ENCODE measurements at places on chromosomes 5 and 9.

DNA sequence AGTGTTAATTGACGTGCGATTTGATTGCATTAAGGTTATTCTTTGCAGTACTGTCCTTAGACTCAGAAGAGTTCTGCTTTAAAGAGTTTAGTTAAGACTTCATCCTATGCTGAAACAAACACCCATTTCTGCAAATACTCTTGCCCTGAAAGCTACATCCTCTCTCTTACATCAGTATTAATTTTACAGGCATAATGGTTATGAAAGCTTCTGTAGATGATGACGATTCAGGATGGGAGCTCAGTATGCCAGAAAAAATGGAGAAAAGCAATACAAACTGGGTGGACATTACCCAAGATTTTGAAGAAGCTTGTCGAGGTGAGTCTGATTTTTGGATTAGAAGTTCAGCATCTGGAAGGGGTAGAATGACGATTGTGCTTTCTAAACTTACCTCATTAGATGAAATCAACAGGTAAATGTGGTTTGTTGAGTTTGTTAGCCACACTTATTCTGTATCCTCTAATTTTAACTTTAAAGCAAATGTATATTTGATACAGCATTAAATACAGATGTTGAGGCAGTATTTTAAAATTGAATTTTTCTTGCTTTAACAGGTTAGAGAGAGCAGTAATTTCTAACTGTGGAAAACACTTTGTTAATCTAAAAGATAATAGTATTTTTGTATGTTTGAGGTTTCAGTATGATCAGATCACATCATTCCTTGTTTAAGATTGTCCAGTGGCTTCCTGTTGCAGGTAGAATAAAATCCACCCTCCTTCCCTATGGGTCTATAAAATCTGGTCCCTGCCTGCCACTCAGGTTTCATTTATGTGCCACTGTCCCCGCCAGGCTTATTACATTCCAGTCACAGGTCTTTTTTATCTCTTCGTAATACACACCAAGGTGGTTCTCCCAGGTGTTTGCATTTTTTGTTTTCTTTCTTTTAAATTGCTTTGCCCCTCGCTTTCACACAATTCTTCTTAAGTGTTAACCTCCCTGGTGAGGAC is 1.3 kb downstream of the NAA35 start:
- DNase-seq = no peak

DNA sequence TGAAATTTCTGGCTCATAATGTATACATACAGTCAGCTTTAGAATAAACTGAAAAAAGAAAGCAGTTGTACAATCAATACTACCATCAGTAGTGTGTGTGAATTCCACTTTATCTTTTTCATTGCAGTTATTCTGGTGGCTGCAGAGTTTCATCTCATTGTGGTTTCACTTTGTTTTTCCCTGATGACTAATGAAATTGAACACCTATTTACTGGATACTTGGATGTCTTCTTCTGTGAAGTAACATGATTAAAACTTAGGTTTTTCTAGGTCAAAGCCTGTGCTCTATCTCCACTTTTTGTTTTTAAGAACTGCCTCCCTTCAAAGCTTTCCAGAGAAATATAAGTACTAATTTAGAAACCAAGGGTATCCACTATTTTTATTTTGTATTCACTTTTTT is 174.3 kb downstream of the TRPM3 start:
- DNase-seq = no peak

DNA sequence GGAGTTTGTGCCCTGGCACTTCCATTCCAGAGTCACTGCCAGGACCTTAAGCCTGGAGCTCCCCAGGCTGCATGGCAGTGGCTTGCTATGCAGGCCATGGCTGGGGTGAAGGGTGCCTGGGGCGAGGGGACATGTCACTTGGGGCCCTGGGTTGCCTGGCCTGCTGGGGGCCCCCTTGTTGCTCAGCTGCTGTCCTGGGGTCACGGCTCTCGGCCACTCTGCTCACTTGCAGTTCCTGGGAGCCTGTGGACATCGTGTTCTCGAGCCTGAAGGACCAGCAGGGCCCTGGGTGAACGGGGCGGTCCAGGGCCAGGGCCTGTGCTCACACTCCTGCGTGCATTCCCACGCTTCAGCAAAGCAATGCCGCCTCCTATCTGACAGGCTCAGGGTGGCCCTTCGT is 14.5 kb upstream of the SLC2A6 start:
- no peak for DNase-seq

DNA sequence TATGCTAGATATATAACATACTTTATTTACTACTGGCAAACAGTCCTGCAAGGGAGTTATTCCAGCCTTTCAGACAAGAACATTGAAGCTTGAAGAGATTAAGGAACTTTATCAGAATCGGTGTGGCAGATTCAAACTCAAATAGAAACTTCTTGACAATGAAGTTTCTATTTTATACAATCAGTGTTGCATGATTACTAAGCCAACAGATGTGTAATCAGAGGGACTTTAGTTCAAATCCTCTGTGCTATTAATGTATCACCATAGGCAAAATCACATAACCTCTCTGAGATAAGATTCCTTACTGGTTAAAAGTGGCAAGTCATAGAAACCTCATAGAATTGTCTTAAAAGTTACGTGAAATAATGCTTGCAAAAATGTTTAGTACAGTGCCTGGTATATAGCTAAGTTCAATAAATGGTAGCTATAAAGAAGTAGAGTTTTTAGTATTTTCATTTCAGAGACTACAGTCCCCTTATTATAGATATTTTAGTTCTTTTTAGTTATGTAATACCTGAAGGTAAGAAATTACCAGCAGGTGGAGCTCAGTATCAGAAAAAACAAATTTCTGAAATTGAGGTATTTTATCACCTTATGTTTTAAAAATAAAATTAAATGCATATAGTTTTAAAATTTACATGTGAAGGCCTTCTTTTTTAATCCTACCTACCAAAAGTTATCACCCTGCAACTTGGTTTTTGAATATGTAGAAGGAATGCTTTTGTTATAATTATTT is 172.1 kb downstream of the FER start:
- DNase-seq = no peak

DNA sequence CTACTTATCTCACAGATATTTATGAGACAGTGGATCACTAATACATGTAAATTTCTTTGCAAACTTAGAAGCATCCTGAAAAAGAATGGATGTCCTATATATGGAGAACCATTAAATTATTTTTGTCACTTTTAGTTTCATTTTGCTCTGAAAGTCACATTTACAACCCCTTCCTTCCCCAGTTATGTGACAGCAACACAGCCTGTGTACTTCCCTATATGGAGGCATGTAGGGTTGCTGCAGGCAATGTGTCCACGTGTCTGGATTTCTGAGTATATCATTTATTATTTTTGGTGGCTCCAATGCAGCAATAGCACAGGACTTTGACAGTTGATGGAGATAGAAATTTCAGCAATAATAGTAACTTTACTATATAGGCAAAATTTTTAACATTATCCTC is 156.4 kb downstream of the ST8SIA4 start:
- peak; percentile 2 for DNase-seq

DNA sequence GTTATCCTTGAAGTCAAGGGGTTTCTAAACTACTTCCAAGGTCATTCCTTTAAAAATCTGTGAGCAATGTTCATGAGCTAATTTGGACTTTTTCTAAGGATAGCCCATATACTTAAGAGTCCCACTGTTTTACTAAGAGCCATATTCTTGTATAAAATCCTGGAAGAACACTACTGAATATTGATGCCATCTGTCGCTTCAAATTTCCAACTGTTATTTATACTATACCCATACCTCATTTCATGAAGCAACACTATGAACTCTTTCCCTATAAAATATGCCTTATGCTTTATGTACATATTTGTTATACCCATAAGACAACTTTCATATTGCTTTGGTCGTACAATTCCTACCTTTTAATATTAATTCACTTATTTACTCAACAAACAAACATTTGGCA is 12.4 kb upstream of the ANKRD55 start:
- DNase-seq = no peak

GRCh38 chr5:140381972-140382371 is 19.7 kb upstream of the ANKHD1 start:
- DNase-seq = no peak

GRCh38 chr5:124261848-124262247 is 484.6 kb downstream of the ZNF608 start:
- DNase-seq = no peak

- no peak for DNase-seq
Measured at GRCh38 chr9:2958219-2958618, 114.3 kb upstream of the PUM3 start.

GRCh38 chr5:14600846-14601245 is 19.3 kb downstream of the OTULINL start:
- no peak for DNase-seq

- no peak for DNase-seq
Measured at GRCh38 chr5:2224689-2225088, 342.0 kb upstream of the IRX4 start.

DNA sequence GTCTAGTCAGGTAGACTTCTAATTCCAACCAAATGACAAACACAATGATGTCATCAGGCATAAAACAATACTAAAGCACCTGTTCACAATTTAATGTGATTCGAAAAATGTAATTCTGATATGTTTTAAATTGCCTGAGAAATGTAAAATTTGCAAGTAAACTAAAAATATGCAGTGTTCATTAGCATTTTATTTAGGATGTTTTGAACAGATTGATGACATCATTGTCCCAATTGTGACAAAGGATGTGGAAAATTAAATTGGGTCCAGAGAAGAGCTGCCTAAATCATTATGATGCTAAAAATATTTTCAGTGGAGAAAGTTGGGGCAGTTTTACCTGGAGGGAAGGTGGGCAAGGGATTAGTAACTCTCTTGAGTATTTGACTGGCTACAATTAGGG is 86.5 kb downstream of the CFAP90 start:
- DNase-seq = no peak

GRCh38 chr5:86542532-86542931 is 75.2 kb upstream of the COX7C start:
- DNase-seq = no peak

DNA sequence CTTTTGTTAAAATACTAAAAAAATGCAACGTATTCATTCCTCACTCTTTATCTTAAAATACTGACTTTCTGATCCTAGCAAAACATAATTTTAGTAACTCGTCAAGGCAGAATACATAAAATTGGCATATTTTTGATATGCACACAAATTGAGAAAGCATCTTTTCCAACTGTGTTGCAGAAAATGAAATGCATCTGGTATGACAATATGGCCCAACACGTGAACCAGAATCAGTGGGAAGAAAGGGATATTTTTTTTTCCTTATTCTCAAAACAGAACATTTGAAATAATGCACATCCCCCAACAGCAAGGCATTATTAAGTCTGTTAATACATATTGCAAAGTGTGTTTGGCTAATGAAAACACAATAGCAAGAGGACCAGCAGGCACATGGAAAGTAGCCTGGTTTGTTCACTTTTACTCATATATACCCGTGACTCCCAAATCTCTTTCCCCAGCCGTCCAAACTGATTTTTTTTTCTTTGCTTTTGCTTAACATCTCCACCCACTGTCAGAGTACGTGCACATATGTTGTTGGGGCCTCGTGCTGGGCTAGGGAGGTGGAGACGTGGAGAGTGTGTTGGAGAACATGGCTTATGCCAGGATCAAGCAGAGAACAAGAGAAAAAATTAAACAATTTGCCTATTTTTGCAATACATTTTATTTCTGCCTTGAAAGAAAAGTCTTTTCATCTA is 4.3 kb downstream of the MCTP1 start:
- no peak for DNase-seq

DNA sequence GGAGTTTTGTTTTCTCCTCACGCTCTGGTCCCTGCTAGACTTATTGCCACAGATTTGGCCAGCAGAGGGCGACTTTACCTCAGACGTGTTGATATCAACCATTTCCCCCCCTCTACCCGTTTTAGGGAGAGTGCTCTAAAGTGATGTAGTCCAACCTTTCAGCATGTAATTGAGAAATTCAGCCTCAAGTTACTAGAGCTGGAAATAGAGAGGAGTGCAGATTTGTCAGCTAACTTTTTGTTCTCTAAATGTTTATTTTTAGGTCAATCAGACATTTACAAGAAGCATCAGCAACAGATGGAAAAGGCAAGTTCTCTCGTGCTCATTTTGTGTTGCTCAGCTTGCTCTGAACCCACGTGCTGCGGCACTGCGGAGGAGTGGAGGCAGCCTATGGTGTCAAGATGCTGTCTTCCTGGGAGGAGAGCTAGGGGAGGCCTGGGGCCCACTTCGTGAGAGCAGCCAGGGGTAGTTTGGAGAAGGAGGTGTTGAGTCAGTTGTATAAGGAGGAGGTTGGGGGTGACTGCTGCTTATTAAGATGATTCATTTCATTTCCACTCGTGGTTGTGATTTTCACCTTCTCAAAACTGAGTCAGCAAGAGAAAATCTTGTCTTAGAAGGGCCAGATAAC is 53.6 kb downstream of the GPR107 start:
- DNase-seq = peak; percentile 80

DNA sequence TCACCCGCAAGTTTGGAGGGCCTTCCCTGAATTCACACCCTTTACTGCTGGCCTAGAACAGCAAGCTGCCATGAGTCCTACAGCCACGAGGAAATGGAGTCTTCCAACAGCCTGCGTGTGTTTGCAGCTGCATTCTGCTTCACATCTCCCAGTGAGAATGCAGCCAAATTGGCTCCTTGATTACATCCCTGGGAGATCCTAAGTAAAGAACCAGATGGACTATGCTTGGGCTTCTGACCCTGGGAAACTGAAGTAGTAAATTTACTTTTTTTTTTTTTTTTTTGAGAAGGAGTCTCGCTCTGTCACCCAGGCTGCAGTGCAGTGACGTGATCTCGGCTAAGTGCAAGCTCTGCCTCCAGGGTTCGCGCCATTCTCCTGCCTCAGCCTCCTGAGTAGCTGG is 617.0 kb upstream of the CDH18 start:
- no peak for DNase-seq

DNA sequence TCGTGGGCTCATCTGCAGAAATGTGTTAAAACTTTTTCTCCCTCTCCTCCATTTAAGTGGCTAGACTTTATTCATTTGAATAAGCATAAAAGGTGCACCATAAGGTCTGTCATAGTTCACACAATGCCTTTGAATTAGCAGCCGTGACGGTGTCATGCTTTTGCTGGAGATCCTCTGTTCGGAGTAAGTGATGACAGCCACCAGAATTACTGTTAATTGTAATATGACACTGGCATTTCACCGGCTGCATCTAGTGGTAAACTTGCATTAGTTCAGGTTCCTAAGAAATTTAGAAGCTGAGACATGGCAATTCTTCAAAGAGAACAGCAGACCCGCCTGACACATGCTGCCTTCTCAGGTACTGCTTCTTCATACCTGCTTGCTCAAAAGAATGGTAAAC is 241.7 kb downstream of the EBF1 start:
- no peak for DNase-seq

All from midbrain (tissue), 1 donor.